ENCODE measurements at places on chromosomes 16 and 17. TPM values are rescaled to one million over a fixed set of nuclear protein-coding genes. Genes with fewer than 3 reads are reported as not detected.

Gene RNF112
- 4.1 TPM for total RNA-seq

Gene CCL1
- total RNA-seq = not detected

Gene TSEN54
- total RNA-seq = 23.6 TPM

Gene EMP2
- total RNA-seq = 22.4 TPM

Gene CCDC182
- not detected for total RNA-seq

Gene CCDC144A
- 0.29 TPM for total RNA-seq

Gene NACA2
- not detected for total RNA-seq

Gene AATK
- total RNA-seq = 3.2 TPM

Gene SEPTIN12
- not detected for total RNA-seq

Gene SALL1
- 56.6 TPM for total RNA-seq

Gene HAP1
- 0.64 TPM for total RNA-seq

Gene SLC6A2
- 1.6 TPM for total RNA-seq

Gene CCT6B
- 2.3 TPM for total RNA-seq

Gene ARHGDIA
- 113 TPM for total RNA-seq

Gene SLC13A2
- total RNA-seq = 1.9 TPM

Gene TP53TG3F
- total RNA-seq = not detected

Gene CMTM3
- 35.4 TPM for total RNA-seq

Gene TBC1D3E
- total RNA-seq = not detected

Gene CSH2
- total RNA-seq = not detected

Gene ADAMTS18
- 17.3 TPM for total RNA-seq

Gene CBLN1
- total RNA-seq = 0.23 TPM

Gene PRRT2
- total RNA-seq = 14.4 TPM

Gene CDYL2
- total RNA-seq = 6.4 TPM

Gene PRSS53
- 1.1 TPM for total RNA-seq

Gene CHRNE
- 1.9 TPM for total RNA-seq

Gene CCR7
- 0.76 TPM for total RNA-seq

Gene ALOXE3
- not detected for total RNA-seq

Measured in metanephros (tissue), 2 donors.